Natural killer cell treated with Interleukin-12 subunit alpha and Interleukin-12 subunit beta and Interleukin-15 and Interleukin-18, amount 100 ng/mL, for 72 hours (primary cell): ENCODE measurements at places on chromosomes 11 and 22. TPM values are rescaled to one million over a fixed set of nuclear protein-coding genes. Genes with fewer than 3 reads are reported as not detected.

- no peak for DNase-seq
Measured at GRCh38 chr11:70242885-70243284, 27.6 kb upstream of the PPFIA1 start.

DNA sequence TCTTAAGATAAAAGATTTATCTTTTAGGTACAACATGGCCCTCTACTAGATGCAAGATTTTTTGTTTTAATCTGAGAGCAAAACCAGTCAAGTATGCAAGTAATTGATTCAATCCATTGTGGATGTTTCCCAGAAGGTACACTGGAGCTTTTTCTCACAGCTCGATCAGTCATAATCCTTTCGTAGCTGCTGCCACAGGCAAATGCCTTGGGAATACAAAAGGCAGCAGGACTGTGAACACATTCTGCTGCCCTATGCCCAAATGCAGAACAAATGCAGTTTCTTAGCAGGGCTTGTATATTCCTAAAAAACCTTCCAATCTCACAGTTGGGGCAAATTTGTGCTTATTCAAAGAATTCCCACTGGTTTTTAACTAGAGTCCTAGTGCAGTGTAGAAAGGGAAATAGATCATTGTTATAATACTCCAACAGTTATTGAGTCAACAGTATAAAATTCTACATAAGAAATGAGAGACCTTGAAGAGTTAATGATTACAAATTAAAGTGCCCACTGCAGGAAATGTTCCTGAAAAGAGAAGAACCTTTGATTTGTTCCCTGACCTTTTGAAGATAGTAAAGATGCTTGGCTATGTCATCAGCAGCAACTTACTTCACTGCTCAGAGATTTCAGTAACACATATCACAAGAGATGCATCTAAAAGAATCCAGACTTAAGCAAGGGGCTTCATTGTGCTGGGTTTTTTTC, 14.1 kb downstream of the LPXN start:
- DNase-seq, result no peak

C22orf23 gene
- not detected for total RNA-seq

FXYD6 gene
- total RNA-seq, result not detected

- DNase-seq, result no peak
Measured at GRCh38 chr11:8062781-8063257, 18.2 kb upstream of the TUB start.

GRCh38 chr22:35604621-35605368, 12.3 kb downstream of the MB start:
- no peak for DNase-seq

- no peak for DNase-seq
Measured at GRCh38 chr11:27204529-27204928, 158.5 kb downstream of the CCDC34 start.

ESAM gene
- total RNA-seq, result 1.4 TPM

GLB1L2 gene
- 1.7 TPM for total RNA-seq

- no peak for DNase-seq
Measured at GRCh38 chr22:19514831-19515565, 9.2 kb downstream of the CLDN5 start.

GRCh38 chr11:118232659-118233058, 7.8 kb upstream of the JAML start:
- DNase-seq, result no peak
